ENCODE measurements at places on chromosomes 6 and 20.

DNA sequence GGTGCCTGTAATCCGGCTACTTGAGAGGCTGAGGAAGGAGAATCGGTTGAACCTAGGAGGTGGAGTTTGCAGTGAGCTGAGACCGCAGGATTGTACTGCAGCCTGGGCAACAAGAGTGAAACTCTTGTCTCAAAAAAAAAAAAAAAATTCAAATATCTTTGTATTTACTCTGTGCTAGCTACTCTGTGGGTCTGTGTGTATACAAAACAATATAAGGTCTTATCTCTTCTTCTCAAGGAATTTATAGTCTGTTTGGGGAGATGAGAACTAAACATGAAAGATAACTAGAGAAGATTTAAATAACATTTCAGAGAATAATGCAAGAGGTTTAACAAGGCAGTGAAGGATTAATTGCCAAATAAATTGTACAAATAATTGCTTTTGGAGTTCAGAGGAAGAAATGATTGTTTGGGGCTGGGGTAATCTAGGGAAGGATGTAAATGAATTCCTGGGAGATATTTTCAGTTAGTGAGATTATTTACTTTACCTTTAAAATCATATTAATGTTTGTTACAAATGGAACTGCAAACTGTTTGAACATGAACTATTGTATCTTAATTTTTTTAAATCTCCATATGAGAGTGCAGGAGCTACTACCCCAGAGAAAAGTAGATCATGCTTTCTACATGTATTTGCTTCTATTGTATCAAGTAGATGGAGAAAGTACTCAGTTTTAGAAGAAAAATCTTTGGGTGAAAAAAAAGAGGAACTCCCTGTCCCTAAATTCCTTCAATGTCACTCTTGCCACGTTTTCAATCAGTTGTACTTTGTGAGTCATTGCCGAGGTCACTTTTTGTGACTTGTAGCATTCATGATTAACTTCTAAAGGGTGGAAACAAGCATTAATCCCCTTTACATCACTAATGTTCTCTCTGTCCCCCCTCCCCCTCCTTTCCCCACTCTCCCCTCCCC lies 39.0 kb downstream of the NCOA3 start:
- DNase-seq: no peak

- DNase-seq: no peak
Measured at GRCh38 chr20:10790013-10790412, 116.2 kb upstream of the JAG1 start.

DNA sequence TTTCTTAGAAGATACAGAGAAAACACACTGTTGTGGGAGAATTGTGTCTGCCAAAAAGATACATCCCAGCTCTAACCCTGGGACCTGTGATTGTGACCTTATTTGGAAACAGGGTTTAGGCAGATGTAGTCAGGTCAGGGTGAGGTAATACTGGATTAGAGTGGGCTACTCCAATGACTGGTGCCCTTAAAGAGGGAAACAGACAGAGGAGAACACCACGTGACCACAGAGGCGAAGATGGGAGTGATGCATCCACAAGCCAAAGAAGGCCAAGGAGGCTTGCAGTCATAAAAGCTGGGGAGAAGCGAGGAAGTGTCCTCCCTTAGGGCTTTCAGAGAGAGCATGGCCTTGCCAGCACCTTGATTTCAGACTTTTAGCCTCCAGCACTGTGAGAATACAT lies 35.6 kb downstream of the SLC52A3 start:
- no peak for DNase-seq

GRCh38 chr20:32522526-32522775 lies 62.7 kb downstream of the NOL4L start:
- DNase-seq: peak; percentile 46

- DNase-seq: no peak
Measured at GRCh38 chr6:142356884-142357225, 55.0 kb downstream of the ADGRG6 start.

DNA sequence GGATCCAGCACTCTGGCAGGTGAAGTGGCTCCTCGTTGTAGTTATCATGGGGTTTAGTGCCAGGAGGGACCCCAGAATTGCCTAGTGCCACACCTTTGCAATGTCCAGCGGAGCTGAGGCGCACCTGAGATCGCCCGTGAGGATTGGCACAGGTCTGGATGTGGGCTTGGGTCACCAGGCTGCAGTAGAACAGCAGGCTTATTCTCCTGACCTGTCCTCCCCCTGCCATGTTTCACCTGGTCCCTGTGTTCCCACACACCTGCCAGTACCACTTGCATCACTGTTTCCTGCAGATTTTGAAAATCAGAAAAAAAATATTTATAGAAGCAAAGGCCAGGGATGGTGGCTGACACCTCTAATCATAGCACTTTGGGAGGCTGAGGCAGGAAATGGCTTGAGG lies 16.7 kb downstream of the ENTPD6 start:
- no peak for DNase-seq

DNA sequence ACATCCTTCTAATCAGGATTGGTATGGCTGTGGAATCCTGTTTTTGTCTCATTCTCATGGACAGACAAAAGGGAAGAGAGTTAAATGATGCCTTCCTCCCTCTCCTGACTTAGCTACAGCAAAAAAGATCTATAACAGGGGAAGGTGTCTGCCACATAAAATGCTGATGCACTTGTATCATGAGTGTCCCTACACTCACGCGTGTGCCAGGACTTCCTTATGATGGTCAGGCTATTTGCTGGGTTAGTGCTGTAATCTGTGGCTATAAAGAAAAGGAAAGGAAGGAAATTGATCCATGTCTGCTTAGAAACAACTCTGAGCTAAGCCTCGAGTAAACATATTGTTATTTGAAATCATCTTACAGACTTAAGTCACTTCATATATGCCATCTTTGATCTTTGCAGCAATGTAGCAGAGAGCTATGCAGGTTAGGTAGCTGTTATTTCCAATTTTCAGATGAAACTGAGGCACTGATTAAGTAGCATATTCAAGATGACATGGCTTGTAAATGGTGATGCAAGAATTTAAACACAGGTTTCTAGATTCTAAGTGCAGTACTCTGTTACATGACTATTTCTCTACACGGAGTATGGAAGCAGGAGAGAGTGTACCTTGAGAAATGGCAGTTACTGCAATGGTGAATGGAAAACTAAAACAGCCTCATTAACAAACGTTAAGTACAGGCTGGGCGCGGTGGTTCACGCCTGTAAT lies 8.4 kb upstream of the DHX35 start:
- no peak for DNase-seq

- no peak for DNase-seq
Measured at GRCh38 chr6:40753048-40753447, 165.9 kb upstream of the LRFN2 start.

All from NCI-H1092 treated with DMSO at 0.1 percent for 48 hours (cell line).